ENCODE measurements at places on chromosomes 7 and 10. TPM values are rescaled to one million over a fixed set of nuclear protein-coding genes. Genes with fewer than 3 reads are reported as not detected.
A peak's percentile ranks its signal among the peaks of the same experiment; 100 is the strongest.

DGKB gene
- total RNA-seq, result 0.98 TPM

CDK5 gene
- total RNA-seq, result 38.9 TPM

DNA sequence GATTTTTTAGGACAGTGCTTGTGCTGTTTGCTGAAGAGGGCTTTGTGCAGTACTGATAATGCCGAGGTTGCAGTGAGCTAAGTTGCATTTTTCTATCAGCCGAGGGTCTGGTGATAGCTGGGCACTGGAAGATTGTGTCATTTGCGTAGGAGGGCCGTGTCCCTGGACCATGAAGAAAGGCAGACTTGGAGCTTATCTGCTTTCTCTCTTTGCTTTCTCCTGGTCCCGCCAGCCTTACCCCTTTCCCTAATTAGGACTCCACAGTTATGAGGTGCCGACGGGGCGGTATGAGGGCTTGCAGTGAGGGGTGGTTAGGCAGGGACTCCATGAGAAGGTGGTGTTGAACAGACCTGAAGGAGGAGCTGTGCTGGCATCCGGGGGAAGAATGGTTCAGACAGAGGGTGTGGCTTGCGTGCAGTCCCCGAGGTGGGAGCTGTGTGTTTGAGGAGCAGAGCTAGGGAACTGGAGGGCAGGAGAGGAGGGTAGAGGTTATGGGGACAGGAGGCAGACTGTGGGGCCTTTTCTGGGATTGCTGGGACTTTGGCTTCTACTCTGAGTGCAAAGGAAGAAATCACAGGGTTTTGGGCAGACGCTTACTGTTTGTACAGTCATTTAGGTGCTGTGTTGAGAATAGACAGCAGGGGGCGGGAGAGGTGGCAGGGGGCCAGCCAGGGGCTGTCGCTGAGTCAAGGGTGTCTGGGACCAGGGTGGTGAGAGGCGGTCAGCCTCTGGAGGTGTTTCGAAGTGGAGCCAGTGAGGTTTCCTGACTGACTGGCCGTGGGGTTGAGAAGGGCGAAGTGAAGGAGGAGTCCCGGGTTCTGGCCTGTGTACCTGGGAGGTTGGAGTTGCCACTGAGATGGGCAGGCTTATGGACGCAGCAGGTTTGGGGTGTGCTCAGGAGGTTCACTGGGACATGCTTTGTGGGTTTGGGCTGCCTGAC is 43.4 kb downstream of the PRF1 start:
- DNase-seq, result peak; percentile 36

GRCh38 chr7:22578007-22578733 is 78.2 kb upstream of the STEAP1B start:
- DNase-seq, result no peak

DNA sequence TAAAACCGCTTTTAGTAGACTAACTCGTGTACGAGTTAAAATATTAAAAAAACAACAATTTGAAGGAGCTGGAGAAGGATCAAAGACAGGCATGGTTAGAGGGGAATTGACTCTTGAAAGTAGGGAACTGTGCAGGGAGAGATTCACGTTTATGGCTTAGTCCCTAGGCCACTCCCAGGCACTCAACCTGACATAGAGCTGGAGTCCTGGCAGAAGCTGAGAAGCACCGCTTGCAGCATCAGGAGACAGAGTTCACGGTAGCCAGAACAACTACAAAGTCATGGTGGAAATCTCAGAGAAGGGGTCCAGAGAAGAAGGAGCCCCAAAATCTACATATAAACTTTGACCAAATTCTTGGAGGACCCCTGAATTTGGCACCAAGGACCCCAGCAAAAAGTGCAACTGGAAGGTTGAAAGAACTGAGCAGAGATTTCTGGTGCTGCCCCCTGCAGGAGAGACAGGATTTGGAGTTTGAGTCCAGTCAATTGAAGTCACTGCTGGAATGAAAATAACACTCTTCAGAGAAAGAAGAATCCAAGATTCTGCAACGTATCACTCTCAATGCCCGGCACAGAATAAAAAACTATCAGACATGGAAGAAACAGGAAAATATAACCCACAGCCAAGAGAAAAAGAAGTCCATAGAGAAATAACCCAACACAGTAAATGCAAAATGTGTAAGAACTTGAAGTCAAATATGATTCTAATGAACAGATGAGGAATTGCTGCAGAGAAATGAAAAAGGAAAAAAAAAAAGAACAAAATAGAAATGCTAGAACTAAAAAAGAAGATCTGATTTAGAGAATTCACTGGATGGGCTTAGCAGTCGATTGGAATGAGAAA is 493.3 kb upstream of the PODXL start:
- peak; percentile 60 for DNase-seq

- DNase-seq, result no peak
Observed at GRCh38 chr7:30727061-30727945, 24.6 kb upstream of the INMT start.

DNA sequence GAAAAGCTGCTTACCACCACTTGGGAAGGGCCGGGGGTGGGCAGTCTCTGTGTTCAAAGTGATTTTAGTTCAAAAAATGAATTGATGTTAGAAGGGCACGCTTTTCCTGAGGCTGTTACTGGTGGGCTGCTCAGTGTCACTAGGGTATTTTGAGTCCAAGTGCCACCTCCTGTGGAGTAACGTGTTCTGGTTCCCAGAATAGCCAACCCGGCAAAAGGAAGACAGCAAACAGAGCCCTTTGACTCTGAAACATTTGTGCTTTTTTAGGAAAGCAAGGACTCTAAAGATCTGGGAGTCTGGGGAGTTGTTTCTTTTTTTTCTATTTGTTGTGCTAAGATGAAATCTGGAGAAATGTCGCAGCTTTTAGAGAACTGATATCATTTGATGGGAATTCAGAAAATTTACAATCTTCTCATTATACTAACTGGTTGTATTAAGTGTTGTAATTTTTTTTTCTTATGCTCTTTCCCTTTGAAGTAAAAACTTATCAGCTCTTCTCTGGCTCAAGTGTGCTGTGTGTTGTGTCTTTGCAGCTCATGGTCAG is 66.2 kb downstream of the MKX start:
- no peak for DNase-seq

DNA sequence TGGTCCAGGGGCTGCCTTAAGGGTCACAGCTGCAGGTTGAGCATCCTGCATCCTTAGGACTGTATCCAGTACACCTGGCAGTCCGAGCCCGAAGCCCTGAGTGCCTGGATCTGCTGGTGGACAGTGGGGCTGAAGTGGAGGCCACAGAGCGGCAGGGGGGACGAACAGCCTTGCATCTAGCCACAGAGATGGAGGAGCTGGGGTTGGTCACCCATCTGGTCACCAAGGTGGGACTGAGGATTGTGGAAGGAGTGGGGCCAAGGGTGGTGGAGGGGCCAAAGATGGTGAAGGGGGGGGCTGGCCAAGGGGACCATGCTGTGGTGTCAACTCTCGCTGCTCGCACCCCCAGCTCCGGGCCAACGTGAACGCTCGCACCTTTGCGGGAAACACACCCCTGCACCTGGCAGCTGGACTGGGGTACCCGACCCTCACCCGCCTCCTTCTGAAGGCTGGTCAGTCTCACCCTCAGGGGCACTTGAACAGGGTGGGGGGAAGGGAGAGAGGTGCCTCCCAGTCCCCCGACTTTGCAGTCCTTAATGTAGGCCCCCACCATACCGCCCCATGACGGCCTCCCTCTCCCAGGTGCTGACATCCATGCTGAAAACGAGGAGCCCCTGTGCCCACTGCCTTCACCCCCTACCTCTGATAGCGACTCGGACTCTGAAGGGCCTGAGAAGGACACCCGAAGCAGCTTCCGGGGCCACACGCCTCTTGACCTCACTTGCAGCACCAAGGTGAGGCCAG is 5.3 kb downstream of the NFKB2 start:
- DNase-seq, result no peak

- DNase-seq, result no peak
Observed at GRCh38 chr10:97762816-97763215, 9.0 kb downstream of the SFRP5 start.

DNA sequence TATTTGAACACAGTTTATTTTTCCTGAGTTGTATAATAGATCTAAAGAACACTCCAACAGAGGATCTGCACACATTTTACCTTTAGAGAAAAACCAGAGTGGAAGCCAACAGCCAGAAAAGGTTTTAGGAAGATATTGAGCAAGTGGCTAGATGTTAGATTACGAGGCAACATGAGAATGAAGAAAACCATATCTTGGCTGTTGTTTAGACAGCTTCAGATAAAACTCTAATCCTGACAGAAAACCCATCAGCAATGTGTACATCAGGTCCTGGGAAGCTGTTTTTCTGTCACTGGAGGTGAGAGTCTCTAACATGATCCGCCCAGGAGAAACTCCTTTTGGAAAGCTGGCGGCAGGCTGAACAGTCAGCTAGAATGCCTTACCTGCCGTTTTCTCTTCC is 159.5 kb downstream of the SPAG6 start:
- no peak for DNase-seq
